ENCODE measurements at places on chromosomes 2 and 18.

- no peak for DNase-seq
These were observed 47.6 kb downstream of the ODC1 start for GRCh38 chr2:10400568-10400977.

DNA sequence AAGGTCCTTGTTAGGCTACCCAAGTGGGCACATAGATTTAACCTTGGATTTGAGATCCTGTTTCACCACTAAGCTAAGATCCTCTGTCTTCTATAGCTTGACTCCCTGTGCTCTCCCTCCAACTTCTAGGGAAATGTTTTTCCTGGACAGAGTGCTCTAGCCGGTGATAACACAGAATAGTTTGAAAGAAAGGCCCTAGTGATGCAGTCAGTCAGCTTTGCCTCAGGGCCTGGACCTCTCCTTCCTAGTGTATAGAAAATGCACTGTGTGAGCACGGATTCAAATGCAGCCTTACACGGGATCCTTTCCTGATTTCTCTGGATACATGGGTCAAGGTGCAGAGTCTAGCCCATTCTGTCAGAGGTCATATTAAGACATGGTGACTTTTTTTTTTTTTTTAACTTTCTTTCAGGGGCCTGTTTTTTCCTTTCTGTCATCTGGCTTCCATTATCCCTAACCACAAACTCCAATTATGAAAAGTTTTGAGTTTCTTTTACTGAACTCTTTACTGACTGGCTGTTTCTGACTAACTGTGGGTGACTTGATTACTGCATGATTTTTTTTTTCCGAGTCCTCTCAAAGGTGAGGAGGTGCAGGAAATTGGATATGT, 122.6 kb downstream of the LRP1B start:
- DNase-seq, result no peak

- no peak for DNase-seq
These were observed 76.0 kb upstream of the CTDP1 start for GRCh38 chr18:79603321-79604204.

- no peak for DNase-seq
These were observed 91.3 kb upstream of the CCDC141 start for GRCh38 chr2:179141206-179141605.

GRCh38 chr2:112627060-112628040, 18.4 kb upstream of the SLC20A1 start:
- no peak for DNase-seq

GRCh38 chr2:108629417-108629816, 89.9 kb upstream of the RANBP2 start:
- peak; percentile 58 for DNase-seq

DNA sequence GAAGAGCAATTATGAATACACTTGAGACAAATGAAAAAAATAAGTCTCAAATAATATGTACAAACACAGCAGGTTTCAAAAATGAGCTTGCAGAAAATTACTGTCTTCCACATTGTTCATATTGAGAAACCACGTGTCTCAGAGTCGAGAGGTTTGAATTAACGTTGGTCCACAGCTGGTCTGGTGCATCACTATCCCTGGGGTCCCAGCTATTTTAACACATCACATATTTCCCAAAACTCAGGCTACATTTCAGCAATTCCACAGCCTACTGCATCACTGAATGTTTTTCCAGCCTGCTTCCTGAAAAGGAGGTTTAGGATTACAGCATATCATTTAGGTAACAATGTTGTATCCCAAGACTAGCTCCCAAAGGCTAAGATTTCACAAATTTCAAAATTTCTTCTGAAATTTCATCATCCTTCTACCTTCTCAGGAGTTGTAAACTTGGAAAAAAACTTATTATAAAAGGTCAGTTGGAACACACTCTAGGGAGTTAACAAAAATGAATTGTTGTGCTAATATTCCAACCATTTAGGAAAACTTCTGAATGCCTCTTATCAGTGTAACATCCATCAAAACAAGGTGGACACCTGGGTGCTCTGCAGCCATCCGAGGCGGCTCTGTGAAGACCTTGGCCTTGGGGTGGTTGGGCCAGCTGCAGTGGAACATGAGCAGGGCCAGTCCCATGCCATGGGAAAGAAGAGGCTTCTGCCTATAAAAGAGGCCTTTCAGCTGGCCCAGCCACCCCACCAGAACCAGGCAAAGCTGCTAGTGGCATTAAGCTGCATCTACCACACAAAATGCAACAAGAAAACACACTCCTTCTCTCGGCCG, 198.1 kb upstream of the RBBP8 start:
- DNase-seq, result no peak

DNA sequence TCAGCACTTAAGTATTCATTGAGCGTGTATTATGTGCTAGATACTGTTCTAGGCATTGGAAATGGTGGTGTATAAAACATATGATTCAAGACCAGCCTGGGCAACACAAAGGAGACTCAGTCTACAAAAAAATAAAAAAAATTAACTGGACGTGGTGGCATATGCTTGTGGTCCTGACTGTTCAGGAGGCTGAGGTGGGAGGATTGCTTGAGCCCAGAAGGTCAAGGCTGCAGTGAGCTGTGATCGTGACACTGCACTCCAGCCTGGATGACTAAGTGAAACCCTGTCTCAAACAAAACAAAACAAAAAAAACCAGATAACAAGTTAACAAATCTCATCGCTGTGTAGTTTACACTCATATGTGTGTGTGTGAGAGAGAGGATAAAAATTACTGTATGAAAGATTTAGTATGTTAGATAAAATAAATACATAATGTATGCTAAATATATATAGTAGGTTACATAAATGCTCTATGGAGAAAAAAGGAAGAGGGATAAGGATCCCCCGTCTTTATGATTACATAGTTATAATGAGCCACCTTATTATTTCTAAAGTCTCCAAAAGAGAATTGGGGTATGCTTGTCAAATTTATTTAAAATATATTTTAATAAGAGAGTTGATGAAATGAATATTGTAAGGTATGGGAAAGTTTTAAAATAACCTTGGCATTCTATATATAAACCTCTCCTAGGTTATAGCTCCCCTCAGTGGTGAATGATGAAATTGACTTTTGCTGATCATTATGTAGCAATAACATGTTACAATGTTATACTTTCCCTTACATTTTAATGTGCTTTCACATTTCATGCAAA, 69.2 kb downstream of the EHBP1 start:
- peak; percentile 7 for DNase-seq

- DNase-seq, result no peak
These were observed 217.2 kb downstream of the TMEM163 start for GRCh38 chr2:134501476-134502091.

GRCh38 chr18:8389391-8390340, 219.6 kb upstream of the RAB12 start:
- peak; percentile 2 for DNase-seq

GRCh38 chr2:6024784-6025183, 332.6 kb downstream of the SOX11 start:
- DNase-seq, result no peak

DNA sequence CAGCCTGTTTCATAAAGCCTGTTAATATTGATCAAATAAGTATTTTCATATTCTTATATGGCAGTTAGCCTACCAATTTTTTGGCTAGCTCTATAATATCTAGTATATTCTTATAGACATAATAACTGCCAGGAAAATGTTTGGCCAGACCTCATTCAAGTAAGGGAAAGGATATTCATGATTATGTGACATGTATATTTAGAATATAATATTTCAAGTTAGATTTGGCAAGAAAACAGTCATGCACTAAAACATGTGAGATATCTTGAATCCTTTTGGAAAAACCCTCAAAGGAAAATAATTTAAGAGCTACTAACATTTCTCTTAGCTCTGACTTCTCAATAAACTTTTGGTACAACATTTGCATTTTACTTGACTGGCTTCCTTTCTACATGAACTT, 694.1 kb downstream of the PLCL1 start:
- no peak for DNase-seq

DNA sequence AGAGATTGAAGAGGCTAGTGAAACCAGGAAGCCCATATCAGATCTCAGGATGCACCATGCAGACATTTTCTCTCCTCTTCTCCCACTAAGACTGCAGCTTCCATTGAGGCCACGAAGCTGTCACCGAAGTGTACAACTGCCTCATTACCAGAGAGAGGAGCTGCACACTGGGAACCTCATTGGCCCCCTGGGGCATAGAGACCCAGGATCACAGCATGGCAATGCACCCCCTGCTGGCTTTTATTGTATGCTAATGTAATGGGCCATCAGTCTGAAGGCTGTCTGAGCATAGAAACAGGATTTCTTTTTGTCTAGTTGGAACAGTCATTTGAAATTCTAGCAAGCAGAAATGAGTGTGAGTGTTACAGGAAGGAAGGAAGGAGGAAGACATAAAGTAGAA, 861.6 kb upstream of the CELF4 start:
- DNase-seq, result no peak

GRCh38 chr2:28904295-28904694, 9.8 kb downstream of the WDR43 start:
- DNase-seq, result no peak

GRCh38 chr2:209917154-209917771, 85.2 kb upstream of the RPE start:
- DNase-seq, result no peak

GRCh38 chr2:151103551-151103950, 158.1 kb downstream of the RBM43 start:
- DNase-seq, result no peak

DNA sequence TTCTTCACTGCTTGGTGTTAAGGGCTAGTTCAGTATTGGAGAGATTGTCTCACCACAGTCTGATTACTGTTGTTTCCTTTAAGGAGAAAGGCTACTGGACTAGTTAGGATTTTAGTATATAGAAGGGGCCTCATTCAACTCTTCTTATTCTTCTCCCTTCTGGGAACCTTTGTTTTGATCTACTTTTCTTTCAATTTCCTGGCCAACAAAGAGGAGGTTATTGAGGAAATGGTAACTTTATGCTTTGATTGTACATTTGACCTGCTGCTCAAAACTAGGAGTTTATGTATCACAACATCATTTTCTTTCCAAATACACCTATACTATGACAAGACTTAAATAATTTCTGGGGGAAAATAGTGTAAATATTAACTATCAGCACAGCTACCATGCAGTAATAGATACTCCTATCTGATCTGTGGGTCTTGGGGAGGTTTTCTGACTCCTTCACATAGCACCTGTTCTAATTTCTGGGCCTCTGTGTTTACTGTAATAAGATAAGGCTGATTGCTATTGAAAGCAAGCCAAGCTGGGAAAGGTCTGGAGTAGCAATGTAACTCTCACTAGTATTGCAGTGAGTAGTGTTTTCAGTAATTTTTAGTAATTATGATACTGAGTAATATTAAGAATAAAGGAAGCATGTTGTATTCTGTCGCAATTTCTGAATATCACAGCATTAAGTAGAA, 395.3 kb downstream of the NUP35 start:
- no peak for DNase-seq

GRCh38 chr18:59728816-59729215, 31.6 kb upstream of the CCBE1 start:
- no peak for DNase-seq

DNA sequence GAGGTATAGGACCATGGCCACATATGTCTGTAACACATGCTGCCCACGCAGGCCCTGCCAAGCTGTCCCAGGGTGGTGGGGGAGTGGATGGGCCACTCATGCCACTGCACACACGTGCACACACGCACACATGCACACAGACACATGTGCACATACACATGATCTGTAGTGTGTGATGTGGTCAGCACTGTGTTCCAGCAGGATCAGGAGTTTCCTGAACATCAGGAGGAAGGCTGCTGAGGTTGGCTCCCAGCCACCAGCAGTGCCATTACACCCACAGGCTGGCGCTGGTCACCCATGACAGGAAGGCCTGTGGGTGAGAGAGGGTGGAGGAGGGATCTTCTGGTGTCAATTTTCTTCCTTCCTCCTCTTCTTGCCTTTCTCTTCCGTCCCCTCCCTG, 44.7 kb downstream of the POMC start:
- no peak for DNase-seq

GRCh38 chr2:118697781-118698180, 149.7 kb downstream of the EN1 start:
- no peak for DNase-seq

- DNase-seq, result no peak
These were observed 34.8 kb downstream of the HAT1 start for GRCh38 chr2:171957061-171957460.

GRCh38 chr2:66789741-66790140, 354.8 kb downstream of the MEIS1 start:
- DNase-seq, result no peak

DNA sequence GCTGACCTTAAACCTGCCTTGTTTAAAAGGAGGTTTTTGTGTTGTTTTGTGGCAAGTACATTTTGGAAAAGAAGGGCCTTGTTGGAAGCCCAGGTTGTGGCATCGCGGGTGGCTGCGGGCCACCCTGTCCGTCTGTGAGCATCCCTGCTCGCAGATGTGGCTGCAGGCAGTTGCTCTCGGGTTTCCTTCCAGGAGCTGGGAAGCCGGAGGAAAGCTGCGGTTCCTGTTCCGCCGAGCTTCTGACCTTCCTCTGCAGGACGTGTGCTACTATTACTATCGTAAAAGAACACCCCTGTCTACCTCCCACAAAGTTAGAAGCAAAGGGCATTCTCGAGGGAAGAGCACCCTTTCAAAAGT, 766 bp downstream of the MFF start:
- DNase-seq, result no peak

DNA sequence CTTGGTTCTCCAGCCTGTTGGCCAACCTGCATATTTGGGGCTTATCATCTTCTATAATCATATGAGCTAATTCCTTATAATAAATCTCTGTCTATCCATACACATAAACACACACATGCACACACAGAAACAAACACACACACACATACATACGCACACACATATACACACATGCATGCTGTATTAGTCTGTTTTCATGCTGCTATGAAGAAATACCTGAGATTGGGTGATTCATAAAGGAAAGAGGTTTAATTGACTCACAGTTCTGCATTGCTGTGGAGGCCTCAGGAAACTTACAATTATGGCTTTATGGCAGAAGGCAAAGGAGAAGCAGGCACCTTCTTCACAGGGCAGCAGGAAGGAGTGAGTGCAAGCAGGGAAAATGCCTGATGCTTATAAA, 707.4 kb upstream of the CDH2 start:
- no peak for DNase-seq

- no peak for DNase-seq
These were observed 139.9 kb upstream of the MAPRE2 start for GRCh38 chr18:34901299-34901698.

GRCh38 chr18:48365965-48366364, 43.2 kb downstream of the ZBTB7C start:
- no peak for DNase-seq

- DNase-seq, result no peak
These were observed 147.9 kb upstream of the CBLN2 start for GRCh38 chr18:72692086-72692485.

DNA sequence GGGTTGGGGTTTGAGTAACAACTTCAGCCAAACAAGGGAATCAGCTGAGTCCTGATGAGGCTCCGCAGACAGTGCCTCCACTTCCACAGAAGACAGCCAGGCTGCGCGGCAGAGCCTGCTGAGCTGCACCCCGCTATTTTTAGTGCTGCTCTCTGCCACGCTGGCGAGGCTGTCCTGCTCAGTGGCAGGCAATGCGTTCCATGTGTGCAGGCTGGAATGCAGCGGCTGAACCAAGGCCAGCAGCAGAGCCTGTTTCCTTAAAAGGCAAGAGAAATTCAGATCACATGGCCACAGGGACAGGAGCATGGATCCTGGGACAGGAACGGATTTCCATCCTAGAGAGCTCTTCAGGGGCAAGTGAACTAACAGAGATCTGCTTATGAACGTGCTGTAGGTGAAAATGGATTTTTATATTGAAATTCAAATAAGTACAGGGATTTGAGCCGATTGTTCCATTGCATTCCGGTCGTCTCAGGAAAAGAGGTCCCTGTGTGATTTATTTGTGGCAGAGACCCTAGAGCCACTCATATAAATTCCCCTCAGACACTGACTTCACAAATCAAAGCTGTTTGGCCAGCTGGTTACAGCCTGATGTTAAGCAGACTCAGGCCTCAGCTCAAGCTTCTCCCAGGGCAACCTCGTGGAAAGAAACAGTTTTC, 98.7 kb downstream of the COL6A3 start:
- DNase-seq, result no peak

All from GM12864 (cell line).